ENCODE measurements at places on chromosomes 7 and 10.
A peak's percentile ranks its signal among the peaks of the same experiment; 100 is the strongest.

DNA sequence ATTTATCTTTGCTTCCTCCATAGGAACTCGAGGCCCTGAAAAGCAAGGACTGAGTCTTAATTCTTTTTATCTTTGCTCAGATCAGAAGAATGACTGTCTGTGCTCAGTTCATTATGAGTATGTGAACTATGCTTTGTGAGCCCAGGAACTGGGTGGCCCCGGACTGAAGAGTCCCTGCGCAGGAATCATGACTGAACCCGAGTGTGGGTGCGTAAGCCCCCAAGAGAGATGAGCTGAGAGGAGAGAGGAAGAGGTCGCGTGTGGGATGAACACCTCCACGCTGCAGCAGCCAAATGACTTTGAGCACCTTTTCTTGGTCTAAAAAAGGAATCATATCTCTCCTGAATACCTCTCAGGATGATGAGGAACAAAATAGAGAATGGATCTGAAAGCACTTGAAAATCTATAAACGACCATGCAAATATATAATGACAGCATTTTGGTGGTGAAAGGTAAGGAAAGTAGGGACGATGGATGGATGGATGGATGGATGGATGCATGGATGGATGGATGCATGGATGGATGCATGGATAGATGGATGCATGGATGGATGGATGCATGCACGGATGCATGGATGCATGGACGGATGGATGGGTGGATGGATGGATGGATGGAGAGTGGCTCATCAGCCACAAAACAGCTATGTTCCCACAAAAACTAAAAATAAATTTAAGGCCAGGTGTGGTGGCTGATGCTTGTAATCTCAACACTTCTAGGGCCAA, 19.8 kb downstream of the FAM171A1 start:
- no peak for DNase-seq

- no peak for DNase-seq
These were observed 1270.2 kb upstream of the SORCS1 start for GRCh38 chr10:108434559-108435252.

DNA sequence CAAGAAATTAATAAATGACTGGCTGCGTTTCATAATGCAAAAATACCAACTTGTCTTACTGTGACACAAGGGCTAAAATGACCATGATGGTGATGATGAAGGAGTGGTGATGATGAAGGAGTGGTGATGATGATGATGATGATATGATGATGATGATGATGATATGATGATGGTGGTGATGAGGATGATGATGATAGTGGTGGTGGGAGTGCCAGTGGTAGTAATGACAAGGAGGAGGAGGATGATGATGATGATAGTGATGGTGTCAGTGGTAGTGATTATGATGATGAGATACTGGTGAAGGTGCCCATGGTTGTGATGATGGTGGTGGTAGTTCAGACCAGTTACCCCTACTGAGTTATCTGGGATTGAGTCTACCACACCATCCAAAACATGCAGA, 265.9 kb downstream of the FGFR2 start:
- DNase-seq, result no peak

DNA sequence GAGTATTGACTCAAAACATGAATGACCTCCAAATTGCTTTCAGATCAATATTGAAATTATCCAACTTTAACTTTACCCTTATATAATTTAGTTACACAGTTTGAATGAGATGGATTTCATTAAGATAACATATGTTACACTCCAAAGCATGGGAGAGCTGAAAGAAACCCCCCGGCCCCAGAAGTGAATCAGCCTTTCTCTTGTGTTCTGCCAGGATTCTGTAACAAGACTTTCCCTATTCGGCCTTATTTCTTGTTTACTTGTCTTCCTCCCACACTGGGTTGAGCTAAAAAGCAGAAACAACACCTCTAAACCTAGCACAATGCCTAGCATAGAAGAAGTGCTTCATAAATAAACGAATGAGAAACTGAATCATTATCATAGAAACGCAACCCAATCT, 224.8 kb downstream of the ADAM12 start:
- DNase-seq, result no peak

DNA sequence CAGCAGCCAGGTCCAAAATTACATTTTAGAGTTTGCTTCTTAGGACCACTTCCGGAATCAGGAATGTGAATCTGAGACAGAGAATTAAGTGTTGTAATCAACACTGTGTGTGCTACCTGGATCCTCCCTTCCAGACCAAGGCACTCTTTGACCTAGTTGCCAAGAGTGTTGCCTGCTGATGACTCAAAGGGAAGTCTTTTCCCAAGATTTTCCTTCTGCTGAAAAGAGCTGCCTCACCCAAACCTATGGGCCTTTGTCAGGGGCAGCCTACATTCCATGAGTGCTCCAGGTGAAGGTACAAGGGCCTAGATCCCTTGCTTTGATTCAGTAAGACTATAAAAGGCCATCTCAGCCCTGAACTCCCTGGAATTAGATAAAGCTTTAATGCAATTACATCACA, 712.5 kb upstream of the ANKRD30A start:
- no peak for DNase-seq

DNA sequence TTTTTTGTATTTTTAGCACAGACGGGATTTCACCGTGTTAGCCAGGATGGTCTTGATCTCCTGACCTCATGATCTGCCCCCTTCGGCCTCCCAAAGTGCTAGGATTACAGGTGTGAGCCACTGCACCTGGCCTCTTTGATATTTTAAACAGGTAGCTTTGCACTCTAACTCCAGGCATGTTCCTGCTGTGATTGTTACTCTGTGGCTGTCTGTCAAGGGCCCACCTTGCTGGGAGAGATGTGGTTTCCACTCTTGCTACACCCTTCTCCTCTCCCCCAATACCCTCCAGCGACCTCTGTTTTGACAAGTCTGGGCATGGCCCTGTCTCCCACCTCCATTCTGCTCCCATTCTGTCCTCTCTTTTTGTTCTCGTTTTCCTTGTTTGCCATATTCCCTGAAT, 17.1 kb downstream of the SMKR1 start:
- DNase-seq, result no peak

GRCh38 chr10:69936091-69936490, 116.6 kb upstream of the MACROH2A2 start:
- peak; percentile 57 for DNase-seq

DNA sequence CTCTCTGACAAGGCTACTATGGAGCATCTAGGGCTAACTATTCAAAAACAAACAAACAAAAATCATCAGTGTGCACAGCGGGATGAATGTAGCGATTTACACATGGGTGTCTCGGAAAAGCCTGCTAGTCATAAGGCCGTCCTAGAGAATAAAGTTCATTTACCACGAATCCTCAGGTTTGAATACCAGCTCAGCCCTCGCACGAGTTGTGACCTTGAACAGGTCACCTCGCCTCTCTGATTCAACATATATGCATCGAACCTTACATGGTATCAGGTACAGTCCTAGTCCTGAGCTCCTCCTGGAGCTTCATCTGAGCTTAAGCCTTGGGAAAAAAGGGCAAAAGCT, 572 bp downstream of the ATP5MF start:
- DNase-seq, result peak; percentile 30

DNA sequence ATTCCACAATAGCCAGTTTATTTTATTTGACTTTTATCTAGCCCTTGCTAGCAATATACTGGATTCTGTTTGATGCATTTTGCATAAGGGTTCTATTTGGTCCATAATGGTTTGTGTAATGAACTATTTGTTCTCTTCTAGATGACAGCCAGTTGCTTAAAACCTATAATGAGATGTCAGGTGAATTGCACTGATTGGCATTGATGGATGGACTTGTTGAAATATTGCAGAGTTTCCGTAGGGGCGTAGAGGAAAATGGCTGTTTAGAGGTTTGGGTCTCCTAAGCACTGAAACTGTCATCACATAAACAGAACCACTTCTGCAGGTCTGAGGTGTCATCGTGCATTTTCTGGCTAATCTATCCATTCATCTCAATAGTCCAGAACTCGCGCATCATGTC, 124.9 kb upstream of the HDAC9 start:
- DNase-seq, result no peak

- no peak for DNase-seq
These were observed 547.4 kb downstream of the PHTF2 start for GRCh38 chr7:78345979-78346378.

- peak; percentile 49 for DNase-seq
These were observed 923 bp downstream of the TRIL start for GRCh38 chr7:28957064-28957750.

DNA sequence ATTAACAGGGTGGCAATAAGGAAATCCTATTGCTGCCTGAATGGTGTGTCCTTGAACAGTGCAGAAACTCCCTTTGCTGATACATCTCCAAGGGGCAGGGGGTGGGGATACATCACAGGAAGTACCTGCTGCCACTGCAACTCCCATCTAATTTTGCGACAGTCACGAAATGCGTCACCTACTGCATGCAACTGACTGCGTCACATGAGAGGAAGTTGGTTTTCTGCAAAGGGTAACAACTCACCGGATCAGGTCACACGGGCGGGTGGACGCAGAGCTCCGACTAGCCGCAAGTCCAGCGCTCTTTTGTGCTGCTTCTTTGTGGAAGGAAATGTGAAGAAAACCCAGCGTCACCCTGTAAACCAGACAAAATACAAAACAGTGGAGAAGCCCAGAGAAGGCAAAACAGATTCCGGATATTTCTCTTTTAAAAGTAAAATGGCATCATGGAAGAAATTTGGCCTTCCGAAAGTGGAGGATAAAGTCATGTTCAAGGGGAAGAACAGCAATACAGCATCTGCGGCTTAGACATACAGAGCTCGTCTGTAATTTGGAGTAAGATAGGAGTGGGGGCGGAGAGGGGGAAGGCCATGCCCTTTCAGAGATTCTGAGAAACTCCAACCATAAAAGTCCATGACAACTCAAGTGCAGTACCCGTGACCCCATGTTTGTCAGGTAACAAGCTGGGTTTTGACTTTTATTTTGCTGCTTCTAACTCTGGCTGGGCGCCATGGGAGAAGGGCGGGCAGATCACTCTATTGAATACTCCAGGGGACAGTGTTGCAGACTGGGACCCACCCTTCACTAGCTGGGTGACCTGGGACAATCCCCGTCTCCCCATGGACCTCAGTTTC, 32.3 kb upstream of the PLEKHS1 start:
- DNase-seq, result no peak

GRCh38 chr10:86594535-86594934, 59.8 kb upstream of the OPN4 start:
- DNase-seq, result no peak

DNA sequence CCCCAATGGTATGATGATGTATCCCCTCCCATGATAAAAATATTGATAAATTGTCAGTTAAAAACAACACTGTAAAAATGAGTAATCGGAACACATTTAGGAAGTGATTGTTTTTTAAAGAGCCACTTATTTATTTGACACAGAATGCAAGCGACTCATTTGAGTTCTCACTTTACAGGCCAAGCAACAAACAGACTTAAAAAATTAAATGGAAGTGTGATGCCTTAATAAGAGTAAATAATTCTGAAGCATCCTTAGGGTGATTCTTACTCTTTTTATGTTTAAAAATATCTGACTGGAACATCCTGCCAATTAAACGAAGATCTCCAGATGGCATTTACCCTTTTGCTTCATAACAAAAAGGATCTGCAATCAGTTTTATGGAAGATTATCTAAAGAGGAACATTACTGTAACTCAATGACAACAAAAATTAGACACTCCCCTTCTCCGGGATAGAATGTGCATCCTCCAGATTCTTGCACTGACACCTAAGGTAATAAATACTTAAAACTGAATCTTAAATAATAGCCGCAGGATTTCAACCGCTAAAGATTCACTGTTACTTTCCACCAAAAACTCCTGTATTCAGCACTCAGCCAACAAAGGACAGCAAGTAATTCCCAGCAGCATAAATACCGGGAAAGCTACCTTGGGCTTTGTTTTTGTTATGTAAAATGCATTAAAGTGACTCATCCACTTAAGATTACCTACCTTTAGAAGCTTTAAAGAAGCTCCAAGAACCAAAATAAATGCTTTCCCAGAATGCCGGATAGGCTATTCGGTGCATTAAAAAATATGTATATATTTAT, 1.7 kb downstream of the CACNA2D1 start:
- no peak for DNase-seq

- DNase-seq, result peak; percentile 68
These were observed 131.9 kb downstream of the CALCR start for GRCh38 chr7:93442478-93443224.

DNA sequence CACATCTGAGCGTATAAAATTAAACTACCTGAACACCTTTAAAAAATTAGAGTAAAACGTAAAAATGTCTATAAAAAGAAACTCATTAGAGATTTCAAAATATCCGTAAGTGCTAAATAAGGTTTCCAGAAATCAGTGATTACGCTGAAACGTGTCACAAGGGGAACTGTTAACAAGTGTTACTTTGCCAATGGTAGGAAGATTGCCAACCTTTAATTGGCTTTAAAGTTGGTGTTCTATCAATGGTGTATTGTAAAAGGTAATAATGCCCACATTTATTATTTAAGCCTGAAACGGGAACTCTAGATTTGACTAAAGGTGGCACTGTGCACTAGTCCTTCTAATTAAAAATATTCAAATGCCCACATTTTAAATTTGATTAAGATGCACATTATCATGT, 37.8 kb upstream of the HIBADH start:
- no peak for DNase-seq

GRCh38 chr10:46540412-46541016, 15.9 kb downstream of the GPRIN2 start:
- DNase-seq, result no peak

GRCh38 chr7:104652434-104652833, 324.0 kb downstream of the LHFPL3 start:
- no peak for DNase-seq

DNA sequence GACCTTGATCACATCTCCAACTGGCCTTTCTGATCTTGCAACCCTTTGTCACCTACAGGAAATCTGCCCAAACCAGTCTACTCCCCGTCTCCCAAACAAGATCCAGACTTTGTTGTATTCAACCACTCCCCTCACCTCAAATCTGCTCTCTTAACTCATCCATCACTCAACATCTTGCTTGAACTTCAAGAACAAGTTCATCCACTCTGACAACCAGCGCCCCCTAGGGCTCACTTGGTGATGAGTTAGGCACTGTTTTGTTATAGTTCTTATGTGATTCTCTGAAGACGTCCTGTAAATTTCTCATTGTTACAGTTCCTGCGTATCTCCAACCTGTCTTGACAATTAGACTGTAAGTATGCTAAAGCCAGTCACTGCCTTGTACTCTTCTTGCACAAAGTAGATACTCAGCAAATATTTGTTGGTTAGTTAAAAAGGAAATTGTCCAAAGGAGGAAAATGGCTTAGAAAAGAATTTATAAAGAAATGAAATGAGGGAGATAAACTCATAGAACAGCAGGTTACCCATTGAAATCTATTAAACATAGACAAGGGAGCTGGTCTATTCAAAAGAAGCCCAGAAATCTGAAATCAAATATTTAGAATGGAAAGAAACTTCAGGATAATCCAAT, 5.3 kb downstream of the FRMD4A start:
- peak; percentile 64 for DNase-seq

GRCh38 chr10:58746474-58747185, 234.0 kb downstream of the BICC1 start:
- DNase-seq, result no peak

GRCh38 chr7:47982610-47983009, 3.2 kb upstream of the HUS1 start:
- no peak for DNase-seq

- DNase-seq, result no peak
These were observed 26.1 kb upstream of the ACTR3B start for GRCh38 chr7:152733286-152733934.
